ENCODE measurements at places on chromosomes 4 and X.
A peak's percentile ranks its signal among the peaks of the same experiment; 100 is the strongest.

DNA sequence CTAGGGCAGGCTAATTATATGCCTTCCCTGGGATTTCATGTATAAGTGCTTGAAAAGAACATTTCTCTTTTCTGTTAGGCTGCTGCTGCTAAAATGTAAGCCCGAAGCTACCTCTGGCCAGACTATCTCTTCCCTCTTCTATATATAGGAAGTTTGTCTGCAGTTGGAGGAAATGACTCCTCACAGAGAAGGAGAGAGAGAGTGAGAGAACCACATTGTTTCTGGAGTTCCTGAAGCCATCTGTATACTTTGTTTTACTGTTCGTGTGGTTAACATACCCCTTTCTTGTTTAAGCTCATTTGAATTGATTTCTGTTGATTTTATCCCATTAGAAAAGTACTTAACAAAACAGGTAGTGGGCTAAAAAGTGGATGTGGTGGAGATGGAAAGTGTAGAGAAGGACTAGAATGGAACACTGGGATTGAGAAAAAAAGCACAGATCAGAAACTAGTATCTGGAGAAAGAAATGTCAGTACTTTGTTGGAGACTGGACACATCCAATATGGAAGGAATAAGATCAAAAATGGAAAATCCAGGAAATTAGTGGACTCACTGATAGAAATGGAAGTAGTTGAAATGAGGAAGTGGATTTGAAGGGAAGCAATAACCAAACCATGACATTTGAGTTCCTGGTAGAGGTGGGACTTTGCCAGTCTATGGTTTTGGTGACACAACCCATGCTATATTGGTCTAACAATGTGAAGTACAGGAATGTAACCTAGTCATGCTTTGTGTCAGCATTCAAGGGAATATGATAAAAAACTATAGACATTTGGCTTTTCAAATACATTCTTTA is 112.6 kb downstream of the TMA16 start:
- DNase-seq = no peak

GRCh38 chrX:132875650-132876522 is 82.5 kb downstream of the HS6ST2 start:
- no peak for DNase-seq

DNA sequence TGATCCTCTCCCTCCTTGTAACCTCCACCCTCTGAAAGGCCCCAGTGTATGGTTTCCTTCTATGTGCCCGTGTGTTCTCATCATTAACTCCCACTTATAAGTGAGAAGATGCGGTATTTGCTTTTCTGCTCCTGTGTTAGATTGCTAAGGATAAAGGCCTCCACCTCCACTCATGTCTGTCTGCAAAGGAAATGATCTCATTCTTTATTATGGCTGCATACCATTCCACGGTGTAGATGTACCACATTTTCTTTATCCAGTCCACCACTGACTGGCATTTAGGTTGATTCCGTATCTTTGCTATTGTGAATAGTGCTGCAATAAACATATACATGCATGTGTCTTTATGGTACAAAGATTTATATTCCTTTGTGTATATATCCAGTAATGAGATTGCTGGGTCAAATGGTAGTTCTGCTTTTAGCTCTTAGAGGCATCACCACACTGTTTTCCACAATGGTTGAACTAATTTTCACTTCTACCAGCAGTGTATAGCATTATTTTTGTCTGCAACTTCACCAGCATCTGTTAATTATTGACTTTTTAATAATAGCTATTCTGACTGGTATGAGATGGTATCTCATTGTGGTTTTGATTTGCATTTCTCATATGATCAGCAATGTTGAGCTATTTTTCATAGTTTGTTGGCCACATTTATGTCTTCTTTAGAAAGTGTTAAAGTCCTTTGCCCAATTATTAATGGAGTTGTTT is 1030.9 kb downstream of the FSTL5 start:
- no peak for DNase-seq

DNA sequence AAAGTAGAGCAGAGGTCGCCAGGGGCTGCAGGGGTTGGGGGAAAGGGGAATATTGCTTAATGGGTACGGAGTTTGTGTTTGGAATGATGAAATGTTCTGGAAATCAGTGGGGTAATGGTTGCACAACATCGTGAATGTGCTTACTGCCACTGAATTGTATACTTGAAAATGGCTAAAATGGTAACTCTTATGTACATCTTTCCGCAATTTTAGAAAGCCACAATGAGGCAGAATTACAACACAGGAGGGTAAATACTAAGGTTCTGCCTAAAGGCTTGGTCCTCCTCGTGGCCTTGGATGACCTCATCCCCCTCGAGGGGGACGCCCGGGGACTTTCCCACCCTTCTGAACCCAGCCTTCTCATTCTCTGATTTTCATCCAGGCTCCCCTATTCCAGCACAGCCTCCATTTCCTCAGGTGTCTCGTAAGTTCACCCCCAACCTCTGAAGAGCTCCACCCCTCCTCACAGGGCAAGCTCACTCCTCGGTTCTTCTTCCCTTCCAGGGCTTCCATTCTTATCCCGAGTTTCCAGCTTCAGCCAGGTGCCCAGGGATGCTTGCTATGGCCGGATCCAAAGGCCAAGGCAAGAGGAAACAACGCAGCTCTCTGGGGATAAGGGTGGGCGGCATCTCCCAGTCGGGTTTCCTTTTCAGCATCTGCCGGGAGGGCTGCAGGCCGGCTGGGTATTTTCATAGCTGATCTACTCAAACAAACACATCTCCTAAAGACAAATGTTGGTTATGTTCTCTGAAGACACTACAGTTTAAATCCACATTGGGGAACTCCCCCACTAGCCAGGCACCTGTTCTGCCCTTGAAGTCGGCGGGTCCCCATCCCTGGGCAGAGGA is 71.3 kb upstream of the ACSL1 start:
- no peak for DNase-seq

DNA sequence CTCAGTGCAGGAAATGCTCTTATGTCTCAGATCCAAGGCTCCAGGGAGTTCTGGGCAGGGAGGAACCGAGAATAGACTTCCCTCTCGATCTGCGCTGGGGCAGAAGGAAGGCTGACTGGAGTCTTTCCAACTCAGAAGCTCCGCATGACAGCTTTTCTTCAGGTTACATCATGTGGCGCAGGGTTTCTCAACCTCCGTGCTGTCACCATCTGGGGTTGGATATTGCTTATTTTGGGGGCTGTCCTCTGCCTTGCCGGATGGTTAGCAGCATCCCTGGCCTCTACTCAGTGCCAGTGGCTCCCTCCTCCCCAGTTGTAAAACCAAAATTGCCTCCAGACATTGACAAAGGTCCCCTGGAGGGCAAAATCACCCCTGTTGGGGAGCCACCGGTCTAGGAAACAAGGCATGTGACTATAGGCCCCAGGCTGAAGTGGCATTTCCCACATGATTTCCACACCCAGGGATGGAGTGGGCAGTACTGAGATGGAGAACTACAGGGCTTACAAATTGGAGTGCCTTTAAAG is 21.4 kb downstream of the REELD1 start:
- no peak for DNase-seq

DNA sequence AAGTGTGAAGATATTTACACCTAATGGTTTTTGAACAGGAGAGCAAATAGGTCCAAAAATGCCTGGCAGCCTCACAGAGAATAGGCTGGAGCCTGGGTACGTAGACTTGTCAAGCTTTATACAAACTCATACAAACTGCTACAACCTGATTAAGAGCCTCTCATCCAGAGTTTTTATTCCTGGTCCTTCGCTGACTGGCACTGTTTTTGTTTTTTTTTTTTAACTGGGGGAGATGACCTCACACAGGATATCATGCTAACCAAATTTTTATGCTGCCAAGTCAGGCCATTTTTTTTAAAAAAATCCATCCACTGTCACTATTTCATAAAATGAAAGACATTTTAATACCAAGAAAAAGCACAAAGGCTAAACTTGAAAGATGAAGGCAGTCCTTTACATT is 1.9 kb downstream of the FAM114A1 start:
- DNase-seq = no peak

DNA sequence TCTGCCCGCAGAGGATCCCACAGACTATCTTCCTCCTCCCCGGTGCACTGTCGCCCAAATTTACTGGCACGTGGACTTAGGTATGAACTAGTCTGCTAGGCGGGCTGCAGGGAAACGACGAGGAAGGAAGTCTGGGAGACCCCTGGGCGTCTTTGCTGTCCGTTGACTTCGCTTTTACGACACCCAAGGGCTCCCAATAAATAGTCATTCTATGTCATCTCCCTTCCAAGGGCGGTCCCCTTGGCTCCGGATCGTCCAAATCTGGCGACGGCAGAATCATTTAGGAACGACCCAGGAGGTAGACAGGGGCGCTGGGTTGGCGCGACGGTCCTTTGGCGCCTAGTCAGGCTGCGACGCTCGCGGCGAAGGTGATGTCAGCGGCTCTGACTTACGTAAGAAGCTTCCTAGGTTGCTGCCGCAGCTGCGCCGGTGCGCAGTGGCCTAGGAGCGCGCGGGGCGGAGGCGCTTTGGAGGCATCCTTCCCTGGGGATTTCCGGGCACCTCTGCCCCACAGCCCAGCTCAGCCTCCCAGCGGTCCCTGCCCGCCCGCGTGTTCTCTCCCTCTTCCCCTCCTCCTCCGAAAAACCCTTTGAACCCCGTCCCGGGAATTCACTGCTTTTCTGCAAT is 2.2 kb downstream of the NHS start:
- DNase-seq = peak; percentile 45

Data from stimulated activated naive CD8-positive, alpha-beta T cell treated with anti-CD3 and anti-CD28 coated beads, Interleukin-15, amount 100 ng/mL, for 72 hours (primary cell).